Activated CD4-positive, alpha-beta T cell treated with anti-CD3 and anti-CD28 coated beads, Interleukin-2, amount 10 ng/mL, durations not matched to agents 7 days and 5 days (primary cell): ENCODE measurements at places on chromosomes 1 and 21. TPM values are rescaled to one million over a fixed set of nuclear protein-coding genes. Genes with fewer than 3 reads are reported as not detected.
A peak's percentile ranks its signal among the peaks of the same experiment; 100 is the strongest.

Gene IL12RB2
- total RNA-seq: 29.3 TPM

Gene BRINP3
- total RNA-seq: not detected

Gene C1QA
- total RNA-seq: not detected

Gene TNFRSF18
- total RNA-seq: 33.9 TPM

Gene ETV3L
- not detected for total RNA-seq

- no peak overlapping the region for H3K4me3 ChIP-seq
- DNase-seq: no peak
- H3K27ac ChIP-seq: no peak overlapping the region
- H3K4me1 ChIP-seq: no peaks in the 10 kb centered on the region
- no peaks in the 10 kb centered on the region for H3K36me3 ChIP-seq
Observed at GRCh38 chr1:5298376-5298775, 644.0 kb downstream of the AJAP1 start.

GRCh38 chr1:195434566-195435203 is 1173.6 kb downstream of the KCNT2 start:
- no peaks in the 10 kb centered on the region for H3K36me3 ChIP-seq
- no peaks in the 10 kb centered on the region for H3K4me1 ChIP-seq
- no peak overlapping the region for H3K4me3 ChIP-seq
- no peak for DNase-seq
- H3K27ac ChIP-seq: no peak overlapping the region

- H3K27ac ChIP-seq: peak overlapping the region; percentile 89
- no peaks in the 10 kb centered on the region for H3K27me3 ChIP-seq
- H3K4me1 ChIP-seq: peaks cover 61% of the 10 kb centered on the region
- DNase-seq: no peak
- peak overlapping the region; percentile 93 for H3K4me3 ChIP-seq
- peaks cover 40% of the 10 kb centered on the region for H3K36me3 ChIP-seq
Observed at GRCh38 chr21:46284733-46285132, 678 bp downstream of the MCM3AP start.

- H3K4me3 ChIP-seq: no peak overlapping the region
- no peak for DNase-seq
- H3K4me1 ChIP-seq: no peaks in the 10 kb centered on the region
Observed at GRCh38 chr1:197464044-197464443, 196.0 kb downstream of the CRB1 start.

DNA sequence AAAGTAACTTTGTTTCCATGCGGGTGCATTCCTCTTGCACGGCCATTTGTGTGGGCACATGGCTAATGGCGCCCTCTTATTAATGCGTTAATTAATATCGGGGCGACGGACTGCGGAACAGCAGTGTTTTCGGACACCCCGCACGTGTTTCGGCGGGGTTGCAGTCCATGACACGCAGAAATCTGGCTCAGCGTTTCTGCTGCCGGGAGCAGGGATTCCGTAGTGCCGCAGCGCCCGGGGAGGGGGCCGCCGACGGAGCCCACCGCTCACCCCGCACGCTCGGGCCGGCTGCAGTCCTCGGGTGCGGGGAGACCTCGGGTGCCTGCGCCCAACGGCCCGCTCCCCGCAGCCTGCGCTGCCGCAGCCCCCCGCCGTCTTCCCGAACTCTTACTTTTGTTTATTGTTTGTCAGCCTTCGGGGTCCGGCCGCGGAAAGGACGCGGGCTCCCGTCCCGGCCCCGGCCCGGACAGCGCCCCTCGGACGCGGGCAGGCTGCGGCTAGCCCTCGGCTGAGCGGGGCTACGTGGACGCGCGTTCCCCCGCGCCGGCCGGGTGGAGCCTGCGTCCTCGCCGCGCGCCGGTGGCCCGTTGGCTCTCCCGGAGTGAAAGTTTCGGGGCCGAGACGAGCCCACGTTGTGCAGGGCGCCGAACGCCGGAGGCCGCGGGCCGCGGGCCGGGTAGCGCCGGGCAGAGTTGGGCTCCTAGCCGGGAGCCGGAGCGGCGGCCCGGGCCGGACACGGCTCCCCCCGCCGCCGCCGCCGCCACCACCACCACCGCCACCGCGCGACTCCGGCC is 849 bp downstream of the NFIA start:
- H3K27ac ChIP-seq: no peak overlapping the region
- H3K4me1 ChIP-seq: peaks cover 40% of the 10 kb centered on the region
- peak overlapping the region; percentile 81 for H3K4me3 ChIP-seq
- DNase-seq: no peak
- peaks cover 8% of the 10 kb centered on the region for H3K36me3 ChIP-seq

GRCh38 chr1:85838238-85838637 is 130.0 kb upstream of the ZNHIT6 start:
- DNase-seq: no peak
- no peaks in the 10 kb centered on the region for H3K27me3 ChIP-seq
- no peaks in the 10 kb centered on the region for H3K4me1 ChIP-seq
- no peak overlapping the region for H3K4me3 ChIP-seq
- no peak overlapping the region for H3K27ac ChIP-seq
- no peaks in the 10 kb centered on the region for H3K36me3 ChIP-seq

DNA sequence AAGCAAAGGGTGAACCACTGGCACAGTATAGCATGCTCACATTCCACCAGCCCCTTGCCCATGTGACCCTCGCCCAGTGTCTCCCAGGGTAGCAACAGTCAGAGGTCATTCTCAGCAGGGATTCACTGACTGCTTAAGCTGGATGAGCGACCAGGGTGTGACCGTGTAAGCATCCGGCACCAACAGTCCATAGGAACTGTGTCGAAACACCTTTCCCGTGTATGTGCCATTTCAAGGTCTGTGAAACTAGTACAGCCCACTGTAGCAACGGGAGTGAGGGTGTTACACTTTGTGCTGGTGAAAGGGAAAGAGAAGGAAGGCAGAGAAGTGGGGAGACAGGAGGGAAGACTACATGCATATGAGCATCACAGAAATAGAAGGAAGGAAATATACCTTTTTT is 10.8 kb downstream of the PIK3C2B start:
- no peak for DNase-seq
- H3K4me1 ChIP-seq: peaks cover 28% of the 10 kb centered on the region
- no peak overlapping the region for H3K4me3 ChIP-seq
- H3K27me3 ChIP-seq: no peaks in the 10 kb centered on the region
- H3K27ac ChIP-seq: no peak overlapping the region

- H3K4me1 ChIP-seq: peaks cover 26% of the 10 kb centered on the region
- peak overlapping the region; percentile 70 for H3K27ac ChIP-seq
Observed at GRCh38 chr21:46532080-46532479, 72.8 kb downstream of the S100B start.

GRCh38 chr1:87004857-87005256 is 90.4 kb downstream of the HS2ST1 start:
- H3K36me3 ChIP-seq: peaks cover 4% of the 10 kb centered on the region
- H3K27ac ChIP-seq: no peak overlapping the region
- no peak for DNase-seq

- DNase-seq: peak; percentile 23
- H3K4me3 ChIP-seq: peak overlapping the region; percentile 90
- peaks cover 46% of the 10 kb centered on the region for H3K4me1 ChIP-seq
- H3K36me3 ChIP-seq: peaks cover 24% of the 10 kb centered on the region
Observed at GRCh38 chr1:15410223-15410883, 665 bp downstream of the EFHD2 start.

DNA sequence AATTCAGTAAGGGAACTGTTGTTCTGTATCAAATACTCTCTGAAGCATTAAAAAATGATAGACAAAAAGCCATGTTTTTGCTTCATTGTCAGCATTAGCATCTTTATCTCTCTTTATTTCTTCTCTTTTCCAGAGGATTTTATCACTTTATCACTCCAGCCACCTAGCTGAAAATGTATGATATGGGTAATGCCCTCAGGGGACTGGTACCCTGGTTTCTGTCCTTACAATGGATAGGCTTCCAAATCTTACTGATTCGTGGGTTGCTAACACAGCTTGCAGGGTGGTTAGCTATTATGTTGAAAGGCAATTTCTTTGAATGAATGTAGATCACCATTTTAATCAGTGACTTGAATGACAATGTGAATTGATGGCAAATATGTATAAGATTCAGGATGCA is 23.3 kb upstream of the HRNR start:
- H3K27ac ChIP-seq: no peak overlapping the region
- H3K4me1 ChIP-seq: no peaks in the 10 kb centered on the region
- no peak for DNase-seq
- no peak overlapping the region for H3K4me3 ChIP-seq

- peaks cover 76% of the 10 kb centered on the region for H3K27me3 ChIP-seq
- no peak overlapping the region for H3K4me3 ChIP-seq
- no peaks in the 10 kb centered on the region for H3K36me3 ChIP-seq
- peaks cover 10% of the 10 kb centered on the region for H3K4me1 ChIP-seq
- no peak for DNase-seq
Observed at GRCh38 chr1:210236386-210236839, 3.8 kb downstream of the SERTAD4 start.

GRCh38 chr1:10986525-10986890 is 25.9 kb upstream of the TARDBP start:
- no peak overlapping the region for H3K27ac ChIP-seq
- DNase-seq: no peak
- H3K4me1 ChIP-seq: no peaks in the 10 kb centered on the region
- H3K4me3 ChIP-seq: no peak overlapping the region
